ENCODE measurements at places on chromosomes 7 and 10.

GRCh38 chr7:76095908-76096307 lies 48.0 kb downstream of the MDH2 start:
- no peak for DNase-seq

- DNase-seq, result no peak
These were observed 18.5 kb downstream of the DDIT4 start for GRCh38 chr10:72292223-72292691.

- no peak for DNase-seq
These were observed 93.5 kb downstream of the PCGF5 start for GRCh38 chr10:91313796-91314485.

DNA sequence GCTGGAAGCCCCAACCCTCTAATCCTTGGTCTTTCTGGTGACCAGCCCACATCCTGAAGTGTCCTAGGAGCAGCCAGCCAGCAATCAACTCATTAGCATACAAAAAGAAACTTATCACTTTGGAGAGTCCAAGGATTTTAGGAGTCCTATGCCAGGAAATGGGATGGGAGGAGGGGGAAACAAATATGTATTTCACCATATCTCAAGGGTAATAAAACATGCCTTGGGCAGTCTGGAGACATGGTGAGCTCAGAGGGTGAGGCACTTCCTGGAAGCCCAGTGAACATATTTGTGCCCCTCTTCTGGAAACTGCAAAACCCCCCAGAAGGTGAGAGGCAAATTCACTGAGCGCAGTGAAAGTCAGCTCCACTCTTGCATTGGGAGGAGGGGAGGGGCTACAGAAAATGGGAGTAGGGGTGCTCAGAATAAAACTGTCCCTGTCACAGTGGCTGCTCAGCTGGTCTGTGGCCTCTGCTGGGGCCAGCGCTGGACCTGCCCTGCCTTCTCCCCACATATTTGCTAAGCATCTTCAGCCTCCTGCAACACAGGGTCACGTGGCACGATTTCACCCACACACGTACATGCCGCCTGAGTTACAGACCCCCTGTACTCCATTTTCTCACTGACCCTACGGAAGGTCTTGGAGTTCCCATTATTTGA lies 17.7 kb upstream of the ZMIZ1 start:
- no peak for DNase-seq

GRCh38 chr7:45617166-45617565 lies 43.0 kb downstream of the ADCY1 start:
- DNase-seq, result no peak

- no peak for DNase-seq
These were observed 17.7 kb upstream of the SEPHS1 start for GRCh38 chr10:13365831-13366230.

- DNase-seq, result no peak
These were observed 38.2 kb downstream of the PAPOLB start for GRCh38 chr7:4823441-4824119.

GRCh38 chr10:4981722-4982471 lies 18.7 kb downstream of the AKR1C1 start:
- no peak for DNase-seq

DNA sequence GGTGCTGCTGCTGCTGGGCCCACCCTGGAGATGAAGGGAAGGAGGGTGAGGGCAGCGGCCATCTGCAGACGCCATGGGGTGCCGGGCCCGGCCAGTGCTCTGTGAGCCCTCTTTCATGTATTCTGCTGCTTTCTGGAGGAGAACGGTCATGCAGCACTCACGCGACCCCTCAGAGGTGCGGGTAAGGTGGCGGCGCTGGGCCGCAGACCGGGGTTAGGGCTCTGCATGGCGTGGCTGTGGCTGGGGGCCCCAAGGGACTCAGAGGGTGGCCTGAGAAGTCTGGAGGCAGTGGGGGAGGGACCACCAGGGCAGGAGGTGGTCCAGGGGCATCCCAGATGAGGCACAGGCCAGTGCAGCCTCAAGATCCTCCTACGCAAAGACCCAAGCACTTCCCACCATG lies 275.5 kb downstream of the ELFN1 start:
- DNase-seq, result no peak

- DNase-seq, result no peak
These were observed 12.2 kb upstream of the CPA1 start for GRCh38 chr7:130367836-130368746.

- no peak for DNase-seq
These were observed 3.9 kb upstream of the GPRIN2 start for GRCh38 chr10:46560381-46560780.

- DNase-seq, result no peak
These were observed 91.4 kb upstream of the PTN start for GRCh38 chr7:137434946-137435345.

DNA sequence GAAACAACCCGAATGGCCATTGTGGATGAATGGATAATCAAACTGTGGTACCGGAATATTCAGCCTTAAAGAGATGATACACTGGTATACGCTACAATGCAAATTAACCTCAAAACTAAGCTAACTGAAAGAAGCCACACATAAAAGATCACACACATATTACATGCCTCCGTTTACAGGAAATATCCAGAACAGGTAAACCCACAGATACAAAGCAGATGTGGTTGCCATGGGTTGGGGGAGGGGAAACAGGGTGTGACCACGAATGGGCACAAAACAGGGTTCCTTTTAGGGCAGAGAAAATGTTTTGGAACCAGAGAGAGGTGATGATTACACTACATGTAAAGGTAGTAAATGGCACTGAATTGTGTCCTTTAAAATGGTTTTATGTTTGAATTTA lies 16.6 kb downstream of the ESYT2 start:
- DNase-seq, result no peak

GRCh38 chr10:69748621-69749020 lies 53.1 kb upstream of the COL13A1 start:
- DNase-seq, result no peak

GRCh38 chr7:4700577-4701235 lies 18.6 kb downstream of the FOXK1 start:
- DNase-seq, result no peak

DNA sequence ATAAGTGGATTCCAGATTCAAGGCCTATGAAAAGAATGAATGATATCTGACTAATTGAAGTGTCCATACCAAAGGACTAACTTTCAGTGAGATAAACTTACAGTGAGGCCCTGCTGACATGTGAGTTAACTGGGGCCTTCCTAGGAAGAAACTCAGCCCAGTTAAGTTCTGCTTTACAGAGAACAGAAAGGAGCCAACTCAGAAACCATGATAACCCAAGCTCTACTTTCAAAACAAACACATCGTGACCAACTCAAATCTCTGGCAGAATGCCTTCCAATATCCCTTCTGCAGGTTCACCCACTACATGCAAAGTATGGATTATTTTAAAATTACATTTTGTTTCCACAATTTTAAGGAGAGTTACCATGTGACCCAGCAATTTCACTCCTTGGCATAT lies 75.8 kb upstream of the MRLN start:
- no peak for DNase-seq

- no peak for DNase-seq
These were observed 5.0 kb upstream of the AHR start for GRCh38 chr7:17293481-17293880.

All from activated naive CD8-positive, alpha-beta T cell treated with anti-CD3 and anti-CD28 coated beads, Interleukin-2, amount 50 U/mL, for 16 hours (primary cell).